ENCODE measurements at places on chromosomes 2 and 18.
A peak's percentile ranks its signal among the peaks of the same experiment; 100 is the strongest.

GRCh38 chr2:239830121-239831000 lies 194.8 kb downstream of the NDUFA10 start:
- peak; percentile 56 for DNase-seq

DNA sequence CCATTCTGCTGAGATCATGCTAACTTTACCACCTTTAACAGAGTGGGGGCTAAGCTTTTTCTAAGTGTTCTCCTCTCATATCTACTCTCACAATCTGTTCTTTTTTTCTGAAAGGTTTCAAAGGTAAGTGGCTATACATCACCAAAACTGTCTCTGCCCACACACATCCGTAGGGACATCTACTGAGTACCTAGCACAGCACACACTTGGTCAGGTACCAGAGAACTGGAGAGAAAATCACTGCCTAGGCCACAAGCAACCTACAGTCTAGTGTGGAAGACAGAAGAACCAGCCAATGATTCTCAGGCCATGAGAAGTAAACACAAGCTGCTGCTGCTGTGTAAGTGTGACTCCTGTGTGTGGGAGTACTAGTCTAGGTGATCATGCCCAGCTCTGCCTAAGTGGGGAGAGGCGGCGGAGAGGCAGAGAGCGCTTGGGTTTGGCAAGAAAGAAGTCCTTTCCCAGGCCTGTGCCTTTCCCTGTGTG lies 176.1 kb upstream of the ZFP36L2 start:
- DNase-seq = no peak

- DNase-seq = no peak
These were observed 70.8 kb downstream of the RTN4 start for GRCh38 chr2:54979321-54980044.

- no peak for DNase-seq
These were observed 1598.7 kb upstream of the ACVR2A start for GRCh38 chr2:146246002-146246735.

DNA sequence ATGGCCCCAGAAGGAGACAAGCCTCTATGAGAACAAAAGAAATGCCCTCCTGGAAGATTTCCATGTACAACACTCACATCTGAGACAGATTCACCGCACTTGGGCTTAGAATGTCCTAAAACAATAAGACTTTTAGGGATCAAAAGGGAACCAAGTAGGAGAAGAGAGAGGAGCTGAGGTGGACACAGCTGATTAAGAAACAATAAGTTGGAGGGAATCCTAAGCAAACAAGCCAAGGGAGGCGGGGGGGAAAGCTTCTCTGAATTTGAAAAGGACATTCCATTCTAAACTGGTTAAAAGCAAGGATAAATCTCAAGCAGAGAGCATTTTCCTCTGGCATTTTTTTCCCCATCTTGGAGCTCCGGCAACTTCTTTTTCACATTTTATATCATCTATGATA lies 9.9 kb downstream of the ACVR1 start:
- no peak for DNase-seq

- no peak for DNase-seq
These were observed 323.4 kb upstream of the PKDCC start for GRCh38 chr2:41724465-41724864.

GRCh38 chr2:11024259-11024645 lies 112.5 kb downstream of the KCNF1 start:
- DNase-seq = no peak

DNA sequence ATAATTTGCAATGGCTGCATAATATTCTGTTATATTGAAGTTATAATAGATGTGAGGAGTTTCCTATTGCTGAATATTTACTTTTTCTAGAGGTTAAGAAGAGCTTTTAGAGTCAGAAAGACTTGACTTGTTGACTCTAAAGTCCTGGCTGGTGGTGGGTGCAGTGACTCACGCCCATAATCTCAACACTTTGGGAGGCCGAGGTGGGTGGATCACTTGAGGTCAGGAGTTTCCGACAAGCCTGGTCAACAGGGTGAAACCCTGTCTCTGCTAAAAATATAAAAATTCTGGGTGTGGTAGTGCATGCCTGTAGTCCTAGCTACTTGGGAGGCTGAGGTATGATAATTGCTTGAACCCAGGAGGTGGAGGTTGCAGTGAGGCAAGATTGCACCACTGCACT lies 33.9 kb upstream of the ATIC start:
- DNase-seq = no peak

- DNase-seq = no peak
These were observed 107.5 kb downstream of the GULP1 start for GRCh38 chr2:188399159-188399558.

GRCh38 chr2:98944775-98945174 lies 8.8 kb upstream of the CRACDL start:
- no peak for DNase-seq

DNA sequence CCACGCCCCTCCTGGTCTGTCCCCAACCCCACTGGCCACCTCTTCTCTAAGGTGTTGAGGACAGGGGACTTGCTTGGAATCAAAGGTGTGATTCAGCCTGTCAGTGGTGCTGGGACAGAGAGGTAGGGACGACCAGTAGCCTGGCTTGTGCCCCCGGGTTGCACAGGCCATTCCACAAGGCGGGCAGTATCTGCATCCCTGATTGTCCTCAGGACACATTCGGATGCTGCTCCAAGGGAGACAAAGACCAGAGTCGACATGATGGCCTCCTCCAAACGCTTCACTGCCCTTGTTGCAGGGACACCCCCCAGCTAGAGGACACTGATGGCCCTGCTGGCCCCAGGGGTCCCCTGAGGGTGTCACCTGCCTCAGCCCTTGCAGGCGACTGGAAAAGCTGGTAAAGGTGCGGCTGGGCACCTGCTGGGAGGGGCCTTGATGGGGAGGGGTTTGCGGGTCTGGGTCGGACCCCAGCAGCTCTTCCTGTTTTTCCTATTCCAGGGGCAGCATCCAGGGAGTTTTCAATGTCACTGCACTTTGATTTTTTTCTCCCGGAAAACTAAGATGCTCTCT lies 98.0 kb downstream of the PTGR3 start:
- no peak for DNase-seq

- no peak for DNase-seq
These were observed 1071.7 kb downstream of the RPIA start for GRCh38 chr2:89763254-89763580.

- no peak for DNase-seq
These were observed 7.0 kb upstream of the LYPD1 start for GRCh38 chr2:132676999-132677398.

Measured in type B pancreatic cell (in vitro differentiated cells).